ENCODE measurements at places on chromosomes 2 and 18.

GRCh38 chr2:230266638-230267037, 41.1 kb downstream of the SP140 start:
- DNase-seq = no peak

DNA sequence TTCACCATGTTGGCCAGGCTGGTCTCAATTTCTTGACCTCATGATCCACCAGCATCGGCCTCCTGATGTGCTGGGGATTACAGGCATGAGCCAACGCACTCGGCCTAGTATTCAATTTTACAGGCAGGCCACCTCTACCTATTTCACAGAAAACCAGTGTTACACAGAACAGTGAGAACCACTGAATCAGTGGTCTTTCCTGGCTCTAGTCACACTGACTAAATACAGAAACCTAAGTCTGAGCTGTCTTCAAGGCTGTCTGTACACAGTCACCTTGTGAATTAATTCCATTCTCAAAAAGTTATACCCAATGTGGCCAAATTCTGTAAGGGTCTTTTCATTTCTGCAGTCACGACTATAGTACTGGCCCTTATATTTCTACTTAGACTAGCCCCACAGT, 3.5 kb downstream of the RNF149 start:
- DNase-seq = no peak

DNA sequence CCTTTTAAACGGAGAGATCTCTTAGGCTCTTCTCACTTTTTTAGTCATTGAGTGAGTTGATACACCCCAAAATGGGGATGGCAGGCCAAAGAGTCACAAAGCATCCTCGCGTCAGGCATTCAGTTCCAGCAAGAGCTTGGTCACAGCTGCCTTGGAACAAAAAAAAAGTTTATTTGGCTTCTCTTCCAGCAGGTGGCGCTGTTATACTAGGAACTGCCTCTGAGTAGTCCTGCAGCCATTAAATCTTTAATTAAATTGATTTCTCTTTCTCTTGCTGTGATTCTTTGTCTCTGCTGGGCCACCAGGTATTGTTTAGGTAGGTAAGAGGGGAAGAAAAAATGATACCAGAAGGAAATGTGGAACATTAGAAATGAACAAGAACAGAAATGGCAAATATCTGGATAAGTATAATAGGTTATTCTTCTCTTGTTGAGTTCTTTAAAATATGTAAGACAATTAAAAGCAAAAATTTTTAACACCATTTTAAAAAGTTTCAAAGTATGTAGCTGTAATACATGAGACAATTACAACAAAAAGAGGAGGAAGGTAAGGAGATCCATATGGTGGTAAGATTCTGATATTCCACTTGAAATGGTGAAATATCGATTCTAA, 175.1 kb downstream of the GALNT1 start:
- DNase-seq = peak; percentile 23

GRCh38 chr2:47026748-47027534, 111.3 kb upstream of the MCFD2 start:
- no peak for DNase-seq

DNA sequence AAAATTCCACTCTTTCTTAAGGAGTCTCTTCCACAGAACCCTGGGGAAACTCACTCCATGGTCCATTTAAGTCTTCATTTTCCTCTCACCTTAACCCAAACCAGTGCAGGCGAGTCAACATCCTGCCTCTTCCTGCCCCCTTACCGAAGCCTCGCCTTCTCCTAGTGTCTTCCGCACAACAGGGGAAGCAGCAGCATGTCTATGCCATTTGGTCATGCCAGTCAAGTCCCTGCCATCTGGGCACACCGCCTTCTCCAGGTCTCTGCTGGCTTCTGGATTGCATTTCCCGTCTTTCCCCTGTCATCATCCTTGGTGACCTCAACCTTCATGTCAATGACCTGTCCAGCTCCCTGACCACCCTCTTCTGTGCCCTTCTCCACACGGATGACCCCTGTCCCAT, 77.3 kb upstream of the FZD7 start:
- no peak for DNase-seq

DNA sequence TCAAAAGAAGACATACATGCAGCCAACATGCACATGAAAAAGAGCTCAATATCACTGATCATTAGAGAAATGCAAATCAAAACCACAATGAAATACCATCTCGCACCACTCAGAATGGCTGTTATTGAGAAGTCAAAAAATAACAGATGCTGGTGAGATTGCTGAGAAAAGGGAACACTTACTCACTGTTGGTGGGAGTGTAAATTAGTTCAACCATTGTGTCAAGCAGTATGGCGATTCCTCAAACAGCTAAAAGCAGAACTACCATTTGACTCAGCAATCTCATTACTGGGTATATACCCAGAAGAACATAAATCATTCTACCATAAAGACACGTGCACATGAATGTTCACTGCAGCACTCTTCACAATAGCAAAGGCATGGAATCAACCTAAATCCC, 95.5 kb upstream of the XIRP2 start:
- no peak for DNase-seq
